T-helper 22 cell (primary cell): ENCODE measurements at places on chromosomes 7 and 10.

GRCh38 chr10:79431891-79432831 is 13.3 kb downstream of the ZCCHC24 start:
- no peak for DNase-seq

- no peak for DNase-seq
Measured at GRCh38 chr10:33412653-33413361, 78.3 kb upstream of the NRP1 start.

- peak; percentile 75 for DNase-seq
Measured at GRCh38 chr7:43669286-43670081, 59.8 kb downstream of the COA1 start.

DNA sequence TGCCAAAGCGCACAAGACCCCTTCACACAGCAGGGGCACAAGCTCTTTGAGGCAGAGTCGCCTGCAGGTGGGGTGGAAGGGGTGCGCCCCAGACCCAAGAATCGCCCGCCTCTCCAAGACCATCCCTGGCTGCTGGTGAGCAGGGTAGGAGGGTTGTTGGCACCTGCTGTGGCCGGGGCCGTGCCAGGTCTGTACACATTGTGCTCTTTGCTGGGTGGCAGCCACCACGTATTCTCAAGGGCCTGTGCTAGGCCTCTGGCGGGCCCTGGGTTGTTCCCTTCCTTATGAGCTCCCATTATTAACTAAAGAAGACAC is 84.4 kb downstream of the LHPP start:
- no peak for DNase-seq

- no peak for DNase-seq
Measured at GRCh38 chr10:132252412-132252811, 55.3 kb downstream of the STK32C start.

DNA sequence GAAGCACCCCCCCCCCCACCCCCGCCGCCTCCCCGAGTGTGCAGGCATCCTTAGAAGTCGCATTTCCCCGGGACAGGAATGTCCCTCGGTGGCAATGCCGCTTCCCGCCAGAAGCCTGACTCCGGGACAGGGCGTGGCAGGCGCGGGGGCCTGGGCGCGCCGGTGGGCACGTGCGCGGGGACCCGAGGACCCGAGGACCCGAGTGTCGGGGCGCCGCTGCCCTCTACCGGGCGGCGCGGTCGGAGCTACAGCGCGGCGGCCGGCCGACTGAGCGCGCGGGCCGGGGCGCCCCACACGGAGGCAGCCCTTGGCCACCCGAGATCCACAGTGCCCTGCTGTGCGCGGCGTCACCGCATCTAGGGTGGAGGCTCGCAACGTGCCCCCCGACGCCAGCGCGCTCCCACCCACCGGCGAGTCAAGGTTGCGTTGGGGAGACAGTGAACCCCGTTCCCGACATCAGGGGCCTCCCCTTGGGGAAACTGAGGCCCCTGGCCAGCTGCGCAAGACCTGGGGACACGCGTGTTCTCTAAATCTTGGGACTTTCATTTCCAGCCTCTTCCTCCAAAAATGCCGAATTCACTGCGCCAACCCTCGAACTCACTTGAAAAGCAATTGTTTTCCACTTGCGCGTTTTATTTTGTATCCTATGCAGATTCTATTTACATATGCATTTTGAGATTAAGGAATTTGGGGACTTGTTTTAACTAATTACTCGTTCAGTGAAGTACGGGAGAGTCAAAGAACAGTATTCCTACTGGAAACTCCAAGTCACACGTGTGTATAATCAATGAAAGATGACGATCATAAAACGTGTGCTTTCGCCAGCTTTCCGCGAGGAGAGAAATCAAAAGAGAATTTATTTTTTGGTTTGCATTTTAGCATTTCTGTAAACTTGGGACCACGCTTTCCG is 3.1 kb upstream of the CUX1 start:
- DNase-seq, result peak; percentile 45

- no peak for DNase-seq
Measured at GRCh38 chr10:86070278-86070677, 296.3 kb downstream of the GRID1 start.

GRCh38 chr7:35762781-35763180 is 38.1 kb upstream of the SEPTIN7 start:
- DNase-seq, result no peak

GRCh38 chr7:116403265-116403664 is 96.3 kb upstream of the CAV2 start:
- DNase-seq, result no peak

- DNase-seq, result no peak
Measured at GRCh38 chr10:118163217-118163616, 116.5 kb upstream of the RAB11FIP2 start.

GRCh38 chr7:552868-553635 is 33.4 kb upstream of the PDGFA start:
- DNase-seq, result no peak

GRCh38 chr7:370775-371118 is 80.8 kb downstream of the FOXL3 start:
- DNase-seq, result no peak

- no peak for DNase-seq
Measured at GRCh38 chr10:47021850-47022249, 110.6 kb downstream of the PTPN20 start.

GRCh38 chr10:31789555-31789954 is 139.1 kb downstream of the ARHGAP12 start:
- no peak for DNase-seq

- no peak for DNase-seq
Measured at GRCh38 chr7:2607923-2608904, 23.6 kb upstream of the TTYH3 start.

- no peak for DNase-seq
Measured at GRCh38 chr7:55072251-55072650, 53.4 kb downstream of the EGFR start.

DNA sequence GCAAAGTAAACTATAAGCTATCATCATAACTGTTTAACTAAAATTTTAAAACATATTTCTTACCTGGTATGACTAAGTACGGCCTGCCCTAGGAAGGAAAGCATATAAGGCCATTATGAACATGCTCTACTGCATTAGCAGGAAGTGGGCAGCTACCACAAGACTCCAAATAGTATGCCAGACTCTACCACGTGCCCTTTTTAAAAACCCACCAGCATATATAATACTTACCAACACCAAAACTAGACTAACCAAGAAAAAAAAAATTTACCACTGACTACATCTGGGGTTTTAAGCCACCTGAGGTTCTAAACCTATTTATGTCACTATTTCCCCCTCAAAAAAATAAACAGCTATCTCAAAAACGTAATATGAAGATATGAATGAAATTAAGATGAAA is 30.1 kb downstream of the NUDCD3 start:
- DNase-seq, result peak; percentile 64

DNA sequence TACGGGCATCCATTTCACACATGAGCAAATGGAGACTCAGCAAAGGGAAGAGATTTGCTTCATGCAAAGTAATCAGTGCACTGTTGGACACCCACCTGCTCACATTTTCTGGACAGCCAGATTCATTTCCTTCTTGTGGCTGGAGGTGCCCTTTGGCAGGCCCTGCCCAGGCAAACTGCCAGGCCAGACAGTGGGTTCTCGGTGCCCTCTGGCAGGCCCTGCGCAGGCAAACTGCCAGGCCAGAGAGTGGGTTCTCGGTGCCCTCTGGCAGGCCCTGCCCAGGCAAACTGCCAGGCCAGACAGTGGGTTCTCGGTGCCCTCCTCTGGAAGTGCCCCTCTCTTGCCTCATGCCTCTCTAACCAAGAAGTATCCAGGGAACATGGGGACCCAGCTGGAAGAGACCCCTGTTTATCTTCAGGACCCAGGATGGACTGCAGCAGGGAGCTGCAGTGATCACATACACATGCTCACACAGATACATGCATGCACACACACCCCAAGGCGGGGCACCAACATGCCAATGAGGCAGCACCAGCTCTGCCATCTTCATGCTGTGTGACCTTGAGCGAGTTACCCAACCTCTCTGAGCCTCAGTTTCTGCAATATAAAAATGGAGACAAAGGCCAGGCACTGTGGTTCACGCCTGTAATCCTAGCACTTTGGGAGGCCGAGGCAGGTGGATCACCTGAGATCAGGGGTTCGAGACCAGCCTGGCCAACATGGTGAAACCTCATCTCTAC is 67.1 kb downstream of the OAT start:
- no peak for DNase-seq

GRCh38 chr7:24755541-24756407 is 1.5 kb downstream of the GSDME start:
- DNase-seq, result no peak

GRCh38 chr10:69728335-69728870 is 73.3 kb upstream of the COL13A1 start:
- DNase-seq, result no peak

DNA sequence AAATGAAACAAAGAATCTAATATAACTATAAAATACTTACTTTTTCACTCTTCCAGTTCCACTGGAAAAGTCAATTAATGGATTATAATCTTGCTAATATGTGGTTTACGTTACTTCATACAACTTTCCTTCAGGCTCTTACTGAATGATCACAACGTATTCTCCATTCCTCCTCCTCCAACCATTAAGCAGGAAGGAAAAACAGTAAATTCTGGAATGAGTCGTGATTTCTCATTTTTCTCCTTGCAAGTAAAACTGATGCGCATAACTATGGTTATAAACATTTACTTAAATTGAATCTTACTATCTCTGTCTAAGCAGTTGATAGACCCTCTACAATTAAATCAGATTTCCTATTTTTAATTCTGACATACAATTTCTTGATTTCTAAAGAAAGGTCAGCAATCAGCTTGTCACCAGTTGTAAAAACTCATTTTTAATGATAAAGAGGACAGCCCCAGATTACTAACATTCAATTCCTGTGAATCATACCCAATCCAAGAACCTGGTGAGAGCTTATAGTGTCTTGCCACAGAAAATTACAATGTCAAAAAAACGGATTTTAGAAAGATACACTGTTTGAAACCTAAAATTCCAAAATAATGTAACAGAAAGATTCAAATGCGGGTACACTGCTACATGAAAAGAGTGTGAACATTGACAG is 64.3 kb downstream of the EZH2 start:
- no peak for DNase-seq

GRCh38 chr7:70571403-70571934 is 560.5 kb upstream of the GALNT17 start:
- no peak for DNase-seq

GRCh38 chr7:45402480-45403218 is 171.5 kb upstream of the ADCY1 start:
- no peak for DNase-seq

DNA sequence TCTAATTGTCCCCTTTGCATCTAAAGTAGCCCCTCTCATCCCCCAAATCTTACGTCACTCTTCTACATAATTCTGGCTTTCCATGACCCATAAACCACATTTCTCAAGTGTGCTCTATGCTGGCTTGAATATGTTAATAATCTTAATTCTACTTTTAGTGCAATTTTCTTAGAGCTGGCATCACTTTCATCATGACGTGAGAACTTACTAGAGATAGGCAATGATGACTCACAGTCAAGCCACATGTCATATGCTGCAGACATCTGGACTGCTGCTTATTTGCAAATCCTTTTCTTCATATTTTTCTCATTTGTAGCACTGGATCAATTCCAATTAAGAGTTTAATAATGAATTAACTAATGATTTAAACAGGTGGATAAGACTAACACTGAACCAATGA is 260.7 kb upstream of the PRKCQ start:
- DNase-seq, result no peak

- no peak for DNase-seq
Measured at GRCh38 chr7:43781726-43782607, 23.5 kb downstream of the BLVRA start.

GRCh38 chr10:78774999-78775711 is 293.6 kb upstream of the ZMIZ1 start:
- no peak for DNase-seq

GRCh38 chr7:1030444-1031070 is 13.8 kb upstream of the GPR146 start:
- DNase-seq, result no peak
